ENCODE measurements at places on chromosomes 6 and 20.

GRCh38 chr20:44701118-44701857 is 13.9 kb upstream of the CCN5 start:
- peak; percentile 54 for DNase-seq

- DNase-seq = no peak
These were observed 135.6 kb upstream of the BACH2 start for GRCh38 chr6:90432041-90432775.

DNA sequence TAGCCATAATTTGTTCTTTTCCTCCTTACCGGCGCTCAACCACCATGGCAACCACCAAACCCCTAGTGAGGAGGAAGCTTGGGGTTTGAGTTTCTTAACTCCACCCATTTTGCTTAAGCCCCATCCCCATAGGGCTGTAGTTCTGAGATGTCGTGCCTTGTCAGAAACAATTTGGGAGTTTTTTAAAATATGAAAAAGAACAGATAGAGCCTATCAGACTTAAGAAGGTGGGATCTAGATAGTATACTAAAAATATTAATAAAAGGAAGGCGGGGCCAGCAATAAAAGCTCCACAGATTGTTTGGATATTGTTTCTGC is 5.6 kb downstream of the BRD2 start:
- DNase-seq = no peak

DNA sequence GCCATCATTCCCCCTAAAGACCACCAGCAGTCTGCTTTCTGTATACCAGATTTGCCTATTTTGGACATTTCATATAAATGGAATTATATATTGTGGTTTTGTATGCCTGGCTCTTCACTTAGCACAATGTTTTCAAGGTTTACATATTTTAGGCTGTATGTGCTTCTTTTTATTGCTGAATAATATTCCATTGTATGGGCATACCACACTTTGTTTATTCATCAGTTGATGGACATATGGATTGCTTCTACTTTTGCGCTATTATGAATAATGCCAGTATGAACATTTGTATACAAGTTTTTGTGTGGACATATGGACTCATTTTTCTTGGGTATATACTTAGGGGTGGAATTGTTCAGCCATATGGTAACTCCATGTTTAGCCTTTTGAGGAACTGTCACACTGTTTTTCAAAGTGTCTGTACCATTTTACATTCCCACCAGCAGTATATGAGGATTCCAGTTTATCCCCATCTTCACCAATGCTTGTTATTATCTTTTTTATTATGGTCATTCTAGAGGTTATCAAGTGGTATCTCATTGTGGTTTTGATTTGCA is 12.7 kb downstream of the L3MBTL1 start:
- DNase-seq = no peak

DNA sequence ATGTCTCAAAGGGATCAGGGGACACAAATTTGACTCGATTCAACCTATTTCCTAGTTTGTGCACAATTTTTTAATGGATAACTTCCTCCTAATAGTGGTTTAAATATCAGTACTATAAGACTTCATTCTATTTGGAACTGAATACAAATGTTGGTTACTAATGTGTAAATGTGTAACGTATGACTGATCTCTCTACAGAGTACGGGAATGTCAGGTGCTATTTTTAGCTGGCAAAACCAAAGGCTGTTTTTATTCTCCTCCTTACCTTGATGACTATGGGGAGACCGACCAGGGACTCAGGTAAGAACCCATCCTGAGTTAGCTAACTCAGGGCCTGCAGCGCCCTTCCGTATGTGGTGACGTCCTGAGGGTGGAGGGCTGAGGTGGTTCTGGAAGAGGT is 33.0 kb downstream of the PRPH2 start:
- DNase-seq = no peak

DNA sequence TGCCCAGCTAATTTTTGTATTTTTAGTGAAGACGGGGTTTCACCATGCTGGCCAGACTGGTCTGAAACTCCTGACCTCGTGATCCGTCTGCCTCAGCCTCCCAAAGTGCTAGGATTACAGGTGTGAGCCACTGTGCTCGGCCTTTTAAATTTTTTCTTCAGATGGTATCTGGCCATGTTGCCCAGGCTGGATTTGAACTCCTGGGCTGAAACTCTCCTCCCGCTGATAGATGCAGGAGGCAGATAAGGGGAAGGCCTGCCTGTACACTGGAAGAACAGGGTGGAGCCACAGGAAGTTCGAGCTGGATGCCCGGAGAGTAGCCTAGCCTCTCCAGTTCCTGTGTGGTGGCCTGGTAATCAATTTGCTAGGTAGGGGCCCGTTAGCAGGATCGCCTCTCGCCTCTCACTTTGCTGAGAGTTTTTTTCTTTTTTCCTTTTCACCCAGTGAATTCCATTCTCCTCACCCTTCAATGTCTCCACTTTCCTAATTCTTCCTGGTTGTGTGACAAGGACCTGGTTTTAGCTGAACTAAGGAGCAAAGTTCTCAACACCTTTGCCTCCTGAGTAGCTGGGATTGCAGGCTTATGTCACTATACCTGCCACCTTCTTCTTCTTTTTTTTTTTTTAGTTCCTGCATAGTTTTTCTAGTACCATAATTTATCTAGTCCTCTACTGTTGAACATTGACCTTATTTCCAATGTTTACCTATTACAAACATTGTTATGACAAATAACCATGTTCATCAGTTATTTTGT is 19.4 kb upstream of the ITCH start:
- DNase-seq = no peak

- no peak for DNase-seq
These were observed 41.3 kb downstream of the PANK2 start for GRCh38 chr20:3930265-3931206.

DNA sequence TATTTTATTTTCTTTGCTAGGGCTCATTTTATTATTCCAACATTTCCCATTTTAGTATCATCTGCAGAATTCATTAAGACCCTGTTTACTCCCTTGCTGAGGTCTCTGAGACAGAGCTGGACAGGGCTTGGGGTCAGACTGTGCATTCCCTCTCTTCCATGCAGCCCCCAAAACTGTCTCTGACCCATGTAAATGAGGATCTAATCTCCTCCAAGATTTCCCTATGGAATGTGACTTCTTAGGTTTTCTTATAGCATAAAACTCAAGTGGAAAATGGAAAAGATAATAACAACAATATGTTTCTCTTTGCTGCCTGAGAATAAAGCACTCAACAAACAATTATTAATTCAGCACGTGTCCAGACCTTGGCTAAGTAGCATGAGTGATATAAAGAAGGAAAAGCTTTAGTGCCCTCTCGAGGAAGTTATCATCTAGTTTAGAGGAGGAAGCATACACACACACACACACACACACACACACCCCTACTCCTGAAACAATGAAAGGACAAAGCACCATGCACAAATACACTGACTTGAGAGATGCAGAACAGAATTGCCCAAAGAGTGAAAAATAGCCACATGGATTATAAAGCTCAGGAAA is 815.5 kb downstream of the BCKDHB start:
- peak; percentile 21 for DNase-seq

DNA sequence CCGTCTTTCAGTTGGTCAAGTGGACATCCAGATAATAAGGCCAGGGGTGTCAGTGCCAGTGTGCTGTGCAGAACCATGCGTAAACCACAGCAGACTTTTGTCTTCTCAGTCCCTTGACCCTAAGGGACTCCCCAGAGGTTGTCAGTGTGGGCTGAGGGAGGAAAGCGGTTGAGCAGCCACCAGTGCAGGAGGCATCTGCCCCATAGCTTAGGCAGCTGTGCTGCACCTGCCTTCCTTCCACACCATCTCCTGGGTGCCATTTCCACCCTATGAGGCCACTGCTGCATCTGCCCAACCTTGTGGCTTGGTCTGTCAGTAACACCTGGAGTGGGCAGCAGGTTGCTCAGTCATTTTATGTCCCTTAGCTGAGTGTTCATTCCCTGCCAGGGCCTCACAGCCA is 26.0 kb downstream of the PRPF6 start:
- DNase-seq = no peak

DNA sequence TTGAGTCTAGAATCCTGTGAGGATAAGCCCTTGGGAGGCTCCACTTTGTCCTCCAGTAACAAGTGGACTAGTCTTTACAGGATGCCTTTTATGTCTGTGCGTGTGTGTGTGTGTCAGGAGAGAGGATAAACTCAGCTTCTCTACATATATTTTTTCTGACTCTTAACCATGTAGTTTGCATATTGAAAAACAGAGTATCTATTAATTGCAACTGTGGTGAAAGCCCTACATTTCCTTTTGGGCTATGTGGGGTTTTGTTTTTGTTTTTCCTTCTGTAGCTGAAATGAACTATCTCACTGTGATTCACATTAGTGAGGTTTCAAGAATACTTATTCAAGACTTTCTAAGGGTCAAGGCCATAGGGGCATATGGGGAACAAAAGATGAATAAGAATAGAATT is 17.7 kb downstream of the TPBG start:
- DNase-seq = no peak

DNA sequence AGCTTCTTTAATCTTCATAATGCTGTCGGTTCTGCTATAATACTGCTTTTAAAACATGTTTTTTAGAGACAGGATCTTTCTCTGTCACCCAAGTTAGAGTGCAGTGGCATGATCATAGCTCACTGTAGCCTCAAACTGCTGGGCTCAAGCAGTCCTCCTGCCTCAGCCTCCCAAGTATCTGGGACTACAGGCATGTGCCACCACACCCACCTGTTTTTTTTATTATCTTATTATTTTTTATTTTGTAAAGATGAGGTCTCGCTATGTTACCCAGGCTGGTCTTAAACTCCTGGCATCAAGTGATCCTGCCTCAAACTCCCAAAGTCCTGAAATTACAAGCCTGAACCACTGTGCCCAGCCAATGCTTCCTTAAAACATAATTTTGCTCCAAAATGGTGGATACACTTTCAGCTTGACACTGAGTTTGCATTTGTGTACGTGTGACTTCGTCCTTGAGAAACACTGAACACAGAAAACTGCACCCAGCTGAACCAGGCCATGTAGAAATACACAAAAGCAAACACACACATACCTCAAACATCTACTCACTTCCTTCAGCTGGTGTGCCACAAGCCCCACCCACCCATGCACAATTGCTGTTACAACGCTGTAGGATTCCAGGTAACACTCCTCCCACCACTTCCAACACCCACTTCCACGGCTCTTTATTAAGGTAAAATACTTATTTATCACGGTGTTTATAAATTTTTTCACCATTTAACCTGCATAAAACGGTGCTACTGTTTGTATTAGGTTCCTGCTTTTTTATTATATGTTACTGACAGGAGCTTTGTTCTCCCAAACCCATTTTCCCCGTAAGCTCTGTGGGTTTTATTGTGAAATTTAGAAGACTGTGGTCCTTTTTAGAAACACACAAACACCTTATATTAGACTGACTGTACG is 109.1 kb downstream of the TSHZ2 start:
- peak; percentile 58 for DNase-seq

DNA sequence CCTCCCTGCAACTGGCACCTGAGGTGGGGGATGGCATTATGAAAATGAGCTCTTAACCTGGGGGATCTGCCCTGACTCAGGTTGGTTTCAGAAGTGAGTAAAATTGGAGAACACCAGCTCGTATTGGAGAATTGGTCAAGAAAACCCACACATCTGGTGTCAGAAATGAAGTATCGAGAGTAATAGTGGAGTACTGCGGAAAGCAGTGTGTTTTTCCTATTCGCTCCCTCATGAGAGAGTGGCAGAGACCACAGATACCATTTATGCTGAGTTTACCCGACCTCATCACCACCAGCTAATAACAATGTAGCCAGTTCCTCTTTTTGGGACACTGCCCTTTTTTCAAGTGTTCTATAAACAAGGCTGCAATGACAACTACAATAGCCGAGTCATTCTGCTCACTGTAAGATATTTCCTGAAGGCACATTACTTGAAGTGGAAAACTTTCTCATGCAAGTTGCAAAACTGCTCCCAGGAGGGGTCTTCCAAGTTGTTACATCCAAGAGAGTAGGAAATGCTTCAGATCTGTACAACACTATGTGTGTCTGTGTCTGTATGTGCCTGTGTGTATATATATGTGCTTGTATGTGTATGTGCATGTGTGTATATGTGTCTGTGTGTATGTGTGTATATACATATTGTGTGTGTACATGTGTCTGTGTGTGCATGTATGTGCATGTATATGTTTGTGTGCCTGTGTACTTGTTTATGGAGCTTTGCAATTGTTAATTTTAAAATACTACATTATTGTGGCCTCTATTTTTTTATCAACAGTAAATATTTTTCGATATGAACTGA is 106.0 kb upstream of the CST7 start:
- peak; percentile 32 for DNase-seq

GRCh38 chr6:12533586-12533985 is 183.0 kb upstream of the PHACTR1 start:
- DNase-seq = no peak

GRCh38 chr20:23106271-23106851 is 20.2 kb upstream of the CD93 start:
- DNase-seq = no peak

DNA sequence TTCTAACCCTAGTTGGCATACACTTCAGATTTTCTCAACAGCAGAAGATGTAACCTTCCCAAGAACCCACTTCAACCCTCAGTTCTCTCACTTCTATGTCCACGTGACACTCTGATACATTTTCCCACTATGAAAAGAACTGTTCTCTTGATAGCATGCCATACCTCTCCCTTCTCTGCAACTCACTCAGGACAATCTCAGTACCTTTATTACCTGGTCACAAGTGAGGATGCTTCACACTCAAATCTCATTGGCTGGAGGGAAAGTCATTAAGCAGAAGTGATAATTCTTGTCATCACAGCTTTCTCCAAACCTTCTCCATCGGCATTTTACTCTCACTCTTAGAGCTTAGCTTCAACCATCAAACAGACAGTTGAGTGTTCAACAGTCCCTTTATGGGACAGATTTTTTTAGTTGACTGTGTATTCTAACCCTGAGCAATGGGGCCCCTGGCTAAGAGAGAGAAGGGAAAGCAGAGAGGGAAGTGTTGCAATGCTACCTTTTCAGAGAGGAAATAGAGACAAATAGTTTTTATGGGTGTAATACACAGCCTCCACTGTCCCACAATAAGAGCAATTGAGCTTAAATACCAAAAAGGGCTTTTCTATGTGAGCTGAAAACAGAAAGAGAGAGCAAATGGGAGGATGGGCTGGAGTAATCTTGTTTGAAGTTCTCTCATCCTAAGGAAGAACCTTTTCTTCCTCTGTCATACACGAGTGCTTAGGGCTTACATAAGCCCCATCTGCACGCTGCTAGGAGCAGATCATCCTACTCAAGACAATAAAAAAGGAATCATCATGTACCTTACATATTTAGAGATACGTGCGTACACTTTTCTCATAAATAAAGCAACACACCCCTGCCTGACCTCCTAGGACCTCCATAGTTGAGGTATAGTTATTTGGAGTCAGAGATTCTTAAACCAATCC is 16.0 kb downstream of the HLA-DPA1 start:
- DNase-seq = no peak

GRCh38 chr6:136318676-136319075 is 29.0 kb upstream of the BCLAF1 start:
- peak; percentile 16 for DNase-seq

Data from fibroblast of skin of right quadriceps (primary cell).